ENCODE measurements at places on chromosomes 4 and X. TPM values are rescaled to one million over a fixed set of nuclear protein-coding genes. Genes with fewer than 3 reads are reported as not detected.

Gene CPEB2
- 14.8 TPM for total RNA-seq

Gene ERVMER34-1
- not detected for total RNA-seq

Gene EGF
- not detected for total RNA-seq

Gene BST1
- 0.40 TPM for total RNA-seq

Gene PDGFC
- total RNA-seq: not detected

Gene FAM9B
- not detected for total RNA-seq

Gene UTP3
- total RNA-seq: 28.0 TPM

DNA sequence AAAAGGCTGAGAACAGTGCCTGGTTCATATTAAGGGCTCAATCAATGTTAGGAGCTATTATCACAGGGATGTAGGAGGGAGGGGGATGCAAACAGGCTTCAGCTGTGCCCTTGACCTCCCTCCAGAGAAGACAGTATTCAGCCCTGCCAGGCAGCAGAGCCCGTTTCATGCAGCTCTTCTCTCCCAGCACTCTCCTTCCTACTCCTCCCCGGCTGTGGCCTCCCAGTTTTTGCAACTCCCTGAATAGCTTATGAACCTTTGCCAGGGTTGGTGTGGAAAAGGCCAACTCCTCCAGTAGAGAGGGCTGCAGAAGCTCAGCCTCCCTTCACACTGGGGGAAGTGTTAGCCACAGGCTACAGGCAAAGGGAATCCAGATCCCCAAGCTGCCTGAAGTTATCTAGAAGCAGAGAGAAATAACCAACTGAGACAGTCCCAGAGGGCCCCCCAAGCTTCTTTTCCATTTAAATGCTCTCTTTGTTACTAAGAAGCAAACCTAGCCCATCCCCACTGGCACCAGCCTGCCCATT is 31.7 kb upstream of the APLN start:
- DNase-seq: no peak

- DNase-seq: no peak
Measured at GRCh38 chr4:24778464-24779225, 16.7 kb upstream of the SOD3 start.

- DNase-seq: no peak
Measured at GRCh38 chr4:164261831-164262230, 492.1 kb upstream of the SMIM31 start.

- no peak for DNase-seq
Measured at GRCh38 chrX:136057567-136057966, 72.3 kb downstream of the SLC9A6 start.

GRCh38 chr4:14294611-14295010 is 667.1 kb upstream of the BOD1L1 start:
- DNase-seq: no peak

DNA sequence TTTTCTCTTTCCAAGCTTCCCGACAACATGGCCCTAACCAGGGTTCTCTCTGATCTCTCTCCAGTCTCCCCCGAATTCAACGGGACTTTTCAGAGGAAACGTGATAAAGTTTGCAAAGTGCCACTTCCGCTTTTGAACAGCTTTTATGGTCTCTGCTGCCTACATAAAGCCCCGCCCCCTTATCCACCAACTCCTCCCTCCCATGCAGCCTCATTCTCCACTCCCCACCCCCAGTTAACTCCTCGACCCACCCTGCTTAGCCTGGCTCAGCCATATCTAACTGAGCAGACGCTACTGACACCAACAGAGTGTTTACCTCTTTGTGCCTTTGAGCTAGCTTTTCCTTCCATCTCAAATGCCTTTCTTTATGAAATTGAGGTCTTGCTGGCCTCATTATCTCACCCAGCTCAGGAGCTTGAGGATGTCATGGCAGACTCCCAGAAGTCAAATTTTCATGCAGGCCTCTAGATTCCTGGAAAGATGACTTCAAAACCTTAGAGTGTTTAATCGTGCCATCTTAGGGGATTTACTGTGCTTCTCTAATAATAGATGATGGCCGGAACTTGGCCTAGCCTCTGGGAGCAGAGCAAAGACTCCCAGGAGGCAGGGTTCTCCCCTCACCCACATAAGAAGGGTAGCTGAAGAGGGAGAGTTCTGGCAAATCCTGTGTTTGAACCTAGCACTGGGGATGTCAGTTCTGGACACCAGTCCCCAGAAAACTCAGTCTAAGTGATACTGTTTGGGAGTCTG is 606.0 kb downstream of the BCOR start:
- peak; percentile 50 for DNase-seq

GRCh38 chrX:48972220-48973164 is 848 bp upstream of the KCND1 start:
- DNase-seq: peak; percentile 45

- no peak for DNase-seq
Measured at GRCh38 chrX:110284159-110284558, 33.7 kb downstream of the AMMECR1 start.

GRCh38 chr4:152436384-152436783 is 99.5 kb downstream of the FBXW7 start:
- no peak for DNase-seq

DNA sequence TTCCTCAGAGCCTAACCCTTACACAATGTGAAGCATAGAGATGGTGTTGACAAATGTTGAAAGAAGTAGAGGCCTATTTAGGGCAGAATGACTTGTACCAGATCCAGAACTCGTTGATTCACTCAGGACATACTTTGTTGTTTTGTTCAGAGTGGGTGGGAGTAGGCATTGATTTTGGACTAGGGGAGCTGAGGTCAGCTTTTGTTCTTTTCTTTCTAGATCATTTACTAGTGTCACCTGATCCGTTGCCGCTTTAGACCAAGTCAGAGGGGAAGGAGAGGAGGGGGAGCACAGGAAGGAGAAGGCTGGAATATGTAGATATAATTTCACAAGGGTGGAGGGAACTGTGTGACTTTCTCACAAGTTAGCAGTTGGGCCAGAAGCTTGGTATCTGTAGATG is 282.4 kb upstream of the GPC4 start:
- DNase-seq: no peak

DNA sequence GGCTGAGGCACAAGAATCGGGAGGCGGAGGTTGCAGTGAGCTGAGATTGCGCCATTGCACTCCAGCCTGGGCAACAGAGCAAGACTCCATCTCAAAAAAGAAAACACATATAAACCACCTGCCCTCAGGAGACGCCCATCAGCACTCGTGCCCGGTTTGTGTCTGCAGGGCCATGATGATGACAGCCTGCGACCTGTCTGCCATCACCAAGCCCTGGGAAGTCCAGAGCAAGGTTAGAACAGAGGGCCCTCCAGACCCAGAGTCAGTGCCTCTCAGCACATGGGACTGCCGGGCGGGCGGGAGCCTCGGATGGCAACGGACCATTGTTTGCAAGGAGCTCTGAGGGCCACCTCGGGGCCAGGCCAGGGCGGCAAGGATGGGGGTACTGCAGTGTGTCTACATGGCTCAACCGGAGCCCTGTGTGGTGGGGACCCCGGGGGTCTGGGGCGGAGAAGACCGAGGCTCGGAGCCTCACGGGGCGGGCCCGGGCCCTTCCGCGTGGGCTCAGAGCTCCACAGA is 9.3 kb downstream of the ATP5ME start:
- DNase-seq: no peak

DNA sequence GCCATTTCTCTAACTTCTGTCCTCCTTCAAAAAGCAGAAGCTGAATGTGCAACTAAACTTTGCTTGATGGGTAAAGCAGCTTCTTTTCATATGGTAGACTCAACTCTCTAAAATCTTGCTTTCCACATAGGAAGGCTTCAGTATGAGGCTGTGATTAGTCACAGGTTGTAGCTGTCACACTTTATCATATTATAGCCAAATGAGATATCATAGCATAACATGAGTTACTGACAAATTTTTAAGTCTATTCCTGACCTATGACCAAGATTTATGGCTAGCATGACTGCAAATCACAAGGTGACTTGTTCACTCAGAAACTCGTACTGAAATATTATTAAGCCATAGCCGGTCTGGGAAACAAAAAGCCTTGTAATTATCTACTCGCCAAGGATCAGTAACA is 998.6 kb downstream of the RPA4 start:
- no peak for DNase-seq
